ENCODE measurements at places on chromosomes 2 and 18. TPM values are rescaled to one million over a fixed set of nuclear protein-coding genes. Genes with fewer than 3 reads are reported as not detected.

GRCh38 chr2:143720095-143720664 is 591.0 kb downstream of the ARHGAP15 start:
- H3K4me1 ChIP-seq = no peaks in the 10 kb centered on the region
- no peak overlapping the region for H3K27ac ChIP-seq
- no peaks in the 10 kb centered on the region for H3K27me3 ChIP-seq
- no peak for DNase-seq

GRCh38 chr18:22094358-22094734 is 75.0 kb upstream of the GATA6 start:
- no peak overlapping the region for H3K4me3 ChIP-seq
- H3K36me3 ChIP-seq = no peaks in the 10 kb centered on the region
- no peak overlapping the region for H3K27ac ChIP-seq
- H3K4me1 ChIP-seq = no peaks in the 10 kb centered on the region

DNA sequence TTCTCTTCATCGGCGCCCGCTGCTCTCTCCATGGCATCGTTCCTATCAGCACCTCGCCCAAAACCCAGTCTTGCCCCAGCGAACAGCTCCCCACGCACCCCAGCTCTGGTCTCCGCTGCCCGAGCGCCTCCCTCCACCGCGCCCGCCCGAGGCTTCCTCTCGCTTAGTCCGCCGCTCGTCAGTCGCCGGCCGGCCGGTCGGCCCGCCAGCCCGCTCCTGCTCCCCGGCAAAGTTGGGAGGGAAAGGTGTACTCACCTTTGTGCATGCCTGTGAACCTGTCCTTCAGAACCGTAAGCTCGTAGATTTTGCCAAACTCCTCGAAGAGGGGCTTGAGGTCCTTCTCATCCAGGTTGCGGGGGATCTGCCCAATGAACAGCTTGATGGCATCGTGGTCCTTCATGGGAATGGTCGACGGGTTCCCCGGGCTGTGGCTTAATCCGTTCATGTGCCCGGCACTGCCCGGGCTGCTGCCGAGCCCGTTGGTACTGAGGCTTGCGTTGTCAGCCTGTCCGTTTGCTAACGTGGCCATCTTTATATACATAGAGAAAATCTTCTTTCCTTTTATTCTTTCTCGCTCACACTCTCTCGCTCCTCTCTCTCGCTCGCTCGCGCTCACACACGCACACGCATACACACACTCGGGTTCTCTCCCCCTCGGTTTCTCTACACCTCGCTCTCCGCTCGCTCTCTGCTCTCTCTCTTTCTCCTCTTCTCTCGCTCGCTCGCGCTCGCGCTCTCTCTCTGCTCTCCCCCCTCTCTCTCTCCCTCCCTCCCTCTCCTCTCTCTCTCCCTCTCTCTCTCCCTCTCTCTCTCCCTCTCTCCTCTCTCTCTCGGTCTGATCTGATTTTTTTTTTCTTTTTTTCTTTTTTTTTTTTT is at the start of gene CELF4:
Gene CELF4, minus strand, starts transcription at position 698 of the 876 bp plus-strand sequence.
- H3K4me1 ChIP-seq = peaks cover 17% of the 10 kb centered on the region
- H3K36me3 ChIP-seq = no peaks in the 10 kb centered on the region
- peaks cover 72% of the 10 kb centered on the region for H3K27me3 ChIP-seq
- H3K27ac ChIP-seq = no peak within 1 kb of the TSS
- DNase-seq = peak; percentile 64

DNA sequence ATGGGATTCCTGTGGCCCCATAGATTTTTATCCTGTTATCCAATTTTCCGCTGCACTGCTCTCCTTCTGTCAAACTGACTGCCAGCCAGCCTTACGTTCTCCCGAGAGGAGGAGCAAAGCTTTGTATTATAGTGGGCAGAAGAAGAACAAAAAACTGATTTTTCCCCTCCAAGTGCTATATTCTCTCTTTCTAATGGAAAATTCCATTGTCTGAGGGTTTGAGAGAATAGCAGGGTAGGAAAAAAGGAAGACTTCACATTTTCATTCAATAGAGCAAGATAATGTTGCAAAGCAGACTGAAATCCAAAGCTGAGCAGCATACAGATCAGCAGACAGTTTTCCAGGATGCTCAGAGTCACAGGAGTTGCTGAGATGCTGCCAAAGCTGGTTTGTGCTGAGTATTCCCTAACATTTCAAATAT is 238.0 kb downstream of the UBE2E3 start:
- H3K4me3 ChIP-seq = no peak overlapping the region
- H3K27me3 ChIP-seq = no peaks in the 10 kb centered on the region
- no peak overlapping the region for H3K27ac ChIP-seq
- H3K4me1 ChIP-seq = no peaks in the 10 kb centered on the region
- H3K36me3 ChIP-seq = no peaks in the 10 kb centered on the region

GRCh38 chr2:146661473-146662096 is 1183.2 kb upstream of the ACVR2A start:
- H3K4me3 ChIP-seq = no peak overlapping the region
- H3K4me1 ChIP-seq = no peaks in the 10 kb centered on the region
- H3K27ac ChIP-seq = no peak overlapping the region

DNA sequence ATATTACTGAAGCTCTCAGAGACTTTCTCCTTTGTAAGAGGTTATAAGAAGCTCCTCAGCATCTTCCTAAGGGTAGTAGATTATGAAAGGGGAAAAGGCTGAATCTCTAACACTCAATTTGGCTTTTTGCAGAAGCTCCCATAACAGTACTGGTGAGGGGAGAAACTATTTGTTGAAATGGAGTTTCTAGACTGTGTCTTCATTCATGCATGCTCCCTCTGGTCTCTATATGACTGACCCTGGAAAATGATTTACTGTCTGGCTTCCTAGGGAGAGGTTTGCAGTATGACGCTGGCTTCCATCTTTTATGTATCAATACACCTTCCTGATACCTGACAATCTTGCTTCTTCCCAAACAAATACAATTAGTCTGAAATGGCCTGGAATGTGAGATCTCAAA is 63.9 kb downstream of the LDAH start:
- no peaks in the 10 kb centered on the region for H3K4me1 ChIP-seq
- DNase-seq = no peak
- H3K4me3 ChIP-seq = no peak overlapping the region
- no peaks in the 10 kb centered on the region for H3K36me3 ChIP-seq

The ALPG gene
- total RNA-seq = 0.49 TPM

The WDPCP gene
- total RNA-seq = 8.6 TPM

DNA sequence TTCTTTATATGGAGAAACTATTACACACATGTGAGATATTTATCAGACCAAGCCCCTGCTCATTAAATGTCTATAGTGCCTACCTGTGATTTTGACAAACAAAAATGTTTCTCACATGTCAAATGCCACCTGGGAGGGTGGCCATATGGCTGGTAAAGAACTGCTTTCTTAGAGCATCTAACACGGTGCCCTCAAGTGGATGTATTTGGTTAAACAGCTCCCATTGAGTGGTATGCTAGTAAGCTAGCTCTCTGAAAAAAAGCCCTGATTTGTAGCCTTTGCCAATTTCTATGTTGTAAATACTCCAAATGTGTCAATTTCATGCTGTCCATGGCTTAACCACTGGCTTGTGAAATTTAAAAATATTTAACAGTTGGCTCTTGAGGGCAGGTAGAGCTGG is 94.6 kb downstream of the PMAIP1 start:
- H3K36me3 ChIP-seq = no peaks in the 10 kb centered on the region
- H3K27ac ChIP-seq = no peak overlapping the region
- peaks cover 4% of the 10 kb centered on the region for H3K27me3 ChIP-seq
- H3K4me1 ChIP-seq = no peaks in the 10 kb centered on the region
- H3K4me3 ChIP-seq = no peak overlapping the region
- no peak for DNase-seq

DNA sequence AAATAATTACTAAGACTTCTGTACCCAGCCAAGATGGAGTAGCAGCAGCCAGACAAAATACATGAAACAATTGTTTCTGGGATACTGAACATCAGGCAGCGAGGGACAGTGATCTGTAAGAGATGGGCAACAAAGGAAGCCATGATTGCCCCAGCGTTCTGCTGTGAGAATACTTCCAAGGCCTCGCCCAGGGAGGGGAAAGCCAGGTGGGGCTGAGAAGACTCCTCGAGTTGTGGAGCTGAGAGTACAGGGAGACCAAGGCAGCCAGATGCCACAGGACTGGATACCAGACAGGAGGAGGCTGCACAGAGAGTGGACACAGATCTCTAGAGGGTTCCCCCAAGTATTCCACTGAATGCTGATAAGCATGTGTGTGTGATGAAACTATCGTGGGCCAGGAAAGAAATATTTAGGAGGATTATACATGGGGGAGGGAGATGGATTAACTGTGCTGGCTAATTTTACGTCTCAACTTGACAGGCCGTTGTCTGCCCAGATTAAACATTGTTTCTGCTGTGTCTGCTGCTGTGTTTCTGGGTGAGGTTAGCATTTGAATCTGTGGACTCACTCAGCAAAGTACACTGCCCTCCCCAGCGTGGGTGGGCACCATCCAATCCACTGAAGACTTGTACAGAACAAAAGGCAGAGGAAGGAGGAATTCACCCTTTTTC is 10.2 kb upstream of the LIMS2 start:
- no peaks in the 10 kb centered on the region for H3K36me3 ChIP-seq
- DNase-seq = no peak

GRCh38 chr2:41321351-41321750 is 726.5 kb upstream of the PKDCC start:
- H3K27ac ChIP-seq = no peak overlapping the region
- no peak overlapping the region for H3K4me3 ChIP-seq
- no peaks in the 10 kb centered on the region for H3K27me3 ChIP-seq
- no peak for DNase-seq
- H3K4me1 ChIP-seq = no peaks in the 10 kb centered on the region
- no peaks in the 10 kb centered on the region for H3K36me3 ChIP-seq

DNA sequence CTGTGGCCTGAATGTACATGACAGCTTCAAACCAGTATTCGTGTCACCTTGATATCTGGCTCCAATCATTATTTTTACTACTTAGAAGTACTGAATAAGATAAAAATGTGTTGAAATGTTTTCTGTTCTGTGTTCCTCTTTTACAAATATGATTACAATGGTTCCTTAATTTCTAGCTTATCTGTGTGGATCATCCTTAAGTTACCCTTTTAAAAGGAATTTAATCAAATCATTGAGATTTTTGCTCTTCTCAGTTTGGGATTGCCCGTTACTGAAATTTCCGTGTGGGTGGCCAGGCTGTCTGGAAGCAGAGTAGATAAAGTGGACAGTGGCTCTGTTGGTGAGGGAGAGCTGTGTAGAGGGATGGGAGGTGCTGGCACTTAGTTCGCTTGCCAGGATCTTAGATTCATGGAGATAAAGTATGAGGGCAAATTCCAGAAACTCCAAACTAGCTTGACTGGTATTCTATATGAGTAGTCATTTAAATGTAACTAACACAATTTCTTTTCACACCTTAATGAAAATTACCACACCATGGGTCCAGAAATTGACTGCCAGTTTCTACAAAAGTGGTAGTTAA is 27.4 kb upstream of the SAG start:
- H3K27ac ChIP-seq = no peak overlapping the region
- H3K4me3 ChIP-seq = no peak overlapping the region
- no peaks in the 10 kb centered on the region for H3K27me3 ChIP-seq
- peaks cover 99% of the 10 kb centered on the region for H3K36me3 ChIP-seq
- no peaks in the 10 kb centered on the region for H3K4me1 ChIP-seq
- DNase-seq = no peak

DNA sequence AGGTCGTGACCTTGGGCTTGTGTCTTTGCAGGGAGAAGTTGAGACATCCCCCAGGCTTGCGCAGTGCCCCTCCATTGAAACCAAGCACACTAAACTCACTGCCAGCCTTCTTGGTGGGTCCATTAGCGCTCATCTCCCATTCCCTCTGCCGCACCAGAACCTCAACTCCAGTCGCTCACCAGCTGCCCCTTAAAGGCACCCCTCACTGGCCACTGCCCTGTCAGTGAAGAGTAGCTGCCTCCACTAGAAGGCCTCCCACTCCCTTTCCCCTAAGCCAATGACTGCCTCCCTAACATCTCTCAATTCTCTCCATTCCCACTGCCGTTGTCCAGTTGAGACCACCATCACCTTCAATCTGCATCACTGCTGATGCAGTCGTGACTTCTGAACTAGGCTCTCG is 114.8 kb upstream of the EPC2 start:
- H3K36me3 ChIP-seq = no peaks in the 10 kb centered on the region
- H3K27ac ChIP-seq = no peak overlapping the region

DNA sequence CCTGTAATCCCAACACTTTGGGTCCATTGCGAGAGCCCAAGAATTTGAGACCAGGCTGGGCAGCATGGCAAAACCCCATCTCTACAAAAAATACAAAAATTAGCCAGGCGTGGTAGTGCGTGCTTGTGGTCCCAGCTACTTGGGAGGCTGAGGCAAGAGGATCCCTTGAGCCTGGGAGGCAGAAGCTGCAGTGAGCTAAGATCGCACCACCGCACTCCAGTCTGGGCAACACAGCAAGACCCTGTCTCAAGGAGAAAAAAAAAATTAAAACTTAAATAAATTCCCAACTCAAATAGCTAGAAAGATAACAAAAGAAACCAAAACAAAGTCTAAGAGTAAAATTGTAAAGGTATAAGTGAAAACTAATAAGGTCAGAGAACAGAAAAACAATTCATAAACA is 6.2 kb downstream of the ASXL2 start:
- no peaks in the 10 kb centered on the region for H3K27me3 ChIP-seq
- H3K27ac ChIP-seq = no peak overlapping the region
- peaks cover 27% of the 10 kb centered on the region for H3K36me3 ChIP-seq
- DNase-seq = peak; percentile 17
- H3K4me1 ChIP-seq = peaks cover 18% of the 10 kb centered on the region

The ALKAL2 gene
- total RNA-seq = 18.7 TPM

- H3K4me1 ChIP-seq = peaks cover 6% of the 10 kb centered on the region
- no peak for DNase-seq
- H3K27me3 ChIP-seq = peaks cover 30% of the 10 kb centered on the region
- no peaks in the 10 kb centered on the region for H3K36me3 ChIP-seq
Observed at GRCh38 chr2:134713606-134714005, 5.2 kb downstream of the TMEM163 start.

- no peaks in the 10 kb centered on the region for H3K4me1 ChIP-seq
- H3K27me3 ChIP-seq = no peaks in the 10 kb centered on the region
- no peak overlapping the region for H3K27ac ChIP-seq
Observed at GRCh38 chr2:227221120-227221519, 56.7 kb downstream of the COL4A3 start.

DNA sequence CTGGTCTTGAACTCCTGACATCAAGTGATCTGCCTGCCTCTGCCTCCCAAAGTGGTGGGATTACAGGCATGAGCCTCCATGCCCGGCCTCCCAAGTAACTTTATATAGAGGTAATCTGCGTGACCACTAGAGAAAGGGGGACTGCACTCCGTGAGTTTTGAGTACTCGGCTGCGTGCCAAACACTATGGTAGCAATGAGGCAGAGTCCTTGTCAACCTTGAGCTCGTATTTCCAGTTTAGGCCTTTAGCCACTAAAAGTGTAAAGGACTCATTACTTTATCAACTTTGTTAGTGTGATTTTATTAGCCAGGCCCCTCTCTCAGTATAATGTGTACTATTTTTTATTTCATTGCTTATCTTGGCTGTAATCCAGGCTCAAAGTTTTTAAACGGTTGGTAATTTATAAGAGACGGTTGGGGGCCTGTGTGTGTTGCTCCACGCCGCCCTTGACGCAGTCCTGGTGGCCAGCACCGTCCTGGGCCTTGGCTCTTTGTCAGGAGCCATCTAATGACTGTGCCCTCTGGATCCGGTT is 56.2 kb downstream of the ZCCHC2 start:
- no peaks in the 10 kb centered on the region for H3K27me3 ChIP-seq
- DNase-seq = no peak
- peaks cover 4% of the 10 kb centered on the region for H3K4me1 ChIP-seq
- H3K4me3 ChIP-seq = no peak overlapping the region
- no peak overlapping the region for H3K27ac ChIP-seq

The NHEJ1 gene
- total RNA-seq = 14.3 TPM

The CNPPD1 gene
- 64.0 TPM for total RNA-seq

The IL36A gene
- total RNA-seq = not detected

Data from upper lobe of right lung (tissue), 1 donor.